ENCODE measurements at places on chromosomes 7 and 10. TPM values are rescaled to one million over a fixed set of nuclear protein-coding genes. Genes with fewer than 3 reads are reported as not detected.
A peak's percentile ranks its signal among the peaks of the same experiment; 100 is the strongest.

DNA sequence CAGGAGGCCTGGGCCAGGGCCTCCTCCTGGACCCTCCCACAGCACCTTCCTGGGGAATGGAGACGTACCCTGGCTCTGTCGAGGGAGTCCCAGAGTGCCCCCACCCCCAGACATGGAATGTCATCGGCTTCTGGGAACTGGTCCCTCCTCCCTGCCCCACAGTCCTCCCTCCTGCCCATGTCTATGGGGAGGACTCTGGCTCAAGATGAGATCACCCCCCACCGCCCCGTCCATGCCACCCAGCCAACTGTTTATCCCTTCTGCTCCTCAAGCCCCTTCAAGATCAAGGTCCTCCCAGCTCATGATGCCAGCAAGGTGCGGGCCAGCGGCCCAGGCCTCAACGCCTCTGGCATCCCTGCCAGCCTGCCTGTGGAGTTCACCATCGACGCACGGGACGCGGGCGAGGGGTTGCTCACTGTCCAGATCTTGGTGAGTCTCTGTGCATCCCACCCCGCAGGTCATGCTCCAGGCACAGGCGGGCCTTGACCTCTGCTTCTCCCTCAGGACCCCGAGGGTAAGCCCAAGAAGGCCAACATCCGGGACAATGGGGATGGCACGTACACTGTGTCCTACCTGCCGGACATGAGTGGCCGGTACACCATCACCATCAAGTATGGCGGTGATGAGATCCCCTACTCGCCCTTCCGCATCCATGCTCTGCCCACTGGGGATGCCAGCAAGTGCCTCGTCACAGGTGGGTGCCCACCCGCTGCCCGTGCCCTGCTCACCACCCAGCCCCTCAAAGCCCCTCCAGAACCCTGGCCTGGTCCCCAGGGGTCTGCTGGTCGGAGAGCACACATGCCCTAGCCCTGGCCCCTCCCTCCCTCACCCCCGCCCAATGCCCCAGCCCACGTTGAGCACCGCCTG lies 14.1 kb upstream of the ATP6V1F start:
- DNase-seq: no peak

- DNase-seq: peak; percentile 89
Observed at GRCh38 chr10:101817337-101818118, 716 bp downstream of the OGA start.

DNA sequence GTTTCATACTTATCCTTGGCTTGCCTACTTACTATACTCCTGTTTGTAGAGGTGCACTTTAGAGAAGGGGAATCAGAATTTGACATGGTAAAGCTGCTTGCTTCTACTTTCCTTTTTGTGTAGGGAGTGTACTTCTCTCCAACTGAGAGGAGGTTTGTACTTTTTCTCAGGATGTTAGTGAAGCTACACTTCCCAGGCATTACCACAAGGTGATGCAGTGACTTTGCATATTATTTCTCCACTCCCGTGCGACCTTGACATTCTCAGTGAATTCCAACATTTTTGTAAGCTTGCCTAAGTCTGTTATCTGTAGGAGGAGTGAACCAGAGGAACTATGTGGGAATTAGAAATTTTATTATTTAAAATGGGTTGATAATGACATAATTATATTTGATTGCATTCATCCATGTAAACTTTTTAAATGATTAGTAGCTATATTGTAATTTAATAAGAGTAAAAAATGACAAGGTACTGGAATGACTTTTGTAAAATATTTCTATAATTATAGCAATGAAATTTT lies 5.2 kb downstream of the TAX1BP1 start:
- no peak for DNase-seq

GRCh38 chr10:52212062-52212461 lies 102.0 kb upstream of the DKK1 start:
- DNase-seq: no peak

GRCh38 chr7:500521-501420 lies 18.9 kb downstream of the PDGFA start:
- no peak for DNase-seq

GRCh38 chr10:124957404-124957947 lies 15.6 kb downstream of the ZRANB1 start:
- no peak for DNase-seq

- no peak for DNase-seq
Observed at GRCh38 chr7:9242636-9243035, 809.2 kb downstream of the NXPH1 start.

GRCh38 chr10:88792661-88793060 lies 9.9 kb upstream of the LIPM start:
- no peak for DNase-seq

- peak; percentile 6 for DNase-seq
Observed at GRCh38 chr7:26046150-26046549, 105.8 kb upstream of the NFE2L3 start.

DNA sequence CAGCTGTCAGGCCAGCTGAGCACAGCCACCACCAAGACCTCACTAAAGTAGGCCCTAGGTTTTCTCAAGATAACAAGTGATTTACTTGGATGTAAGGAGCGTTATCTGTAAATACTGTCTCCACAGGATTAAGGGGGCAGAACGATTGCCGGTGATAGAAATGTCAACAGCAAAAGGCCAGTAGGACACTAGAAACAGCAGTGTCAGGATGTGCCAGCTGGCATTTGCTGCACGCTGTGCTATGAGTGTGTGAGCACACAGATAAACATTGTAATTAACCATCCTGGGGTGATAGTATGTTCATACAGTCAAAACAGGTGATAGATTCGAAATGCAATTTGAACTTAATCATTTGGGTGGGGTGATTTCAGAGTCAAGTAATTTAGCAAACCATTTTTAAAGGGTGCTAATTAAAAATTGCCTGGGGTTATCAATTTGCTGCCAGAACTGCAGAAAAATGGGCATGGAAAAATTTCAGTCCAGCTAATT lies 36.3 kb upstream of the NOBOX start:
- DNase-seq: no peak

The TEX36 gene
- total RNA-seq: not detected

The PDGFA gene
- 93.6 TPM for total RNA-seq

The HGF gene
- total RNA-seq: 13.9 TPM

All from osteocyte (in vitro differentiated cells).